ENCODE measurements at places on chromosomes 1 and 21.

- DNase-seq: no peak
Measured at GRCh38 chr21:45257673-45258341, 29.9 kb downstream of the POFUT2 start.

- DNase-seq: no peak
Measured at GRCh38 chr1:98304888-98305287, 356.6 kb upstream of the SNX7 start.

- DNase-seq: no peak
Measured at GRCh38 chr1:12773438-12773837, at the start of gene PRAMEF12. Gene PRAMEF12 (plus strand): TSS chr1:12773738. CDS start chr1:12774868, 1,130 bp downstream.

DNA sequence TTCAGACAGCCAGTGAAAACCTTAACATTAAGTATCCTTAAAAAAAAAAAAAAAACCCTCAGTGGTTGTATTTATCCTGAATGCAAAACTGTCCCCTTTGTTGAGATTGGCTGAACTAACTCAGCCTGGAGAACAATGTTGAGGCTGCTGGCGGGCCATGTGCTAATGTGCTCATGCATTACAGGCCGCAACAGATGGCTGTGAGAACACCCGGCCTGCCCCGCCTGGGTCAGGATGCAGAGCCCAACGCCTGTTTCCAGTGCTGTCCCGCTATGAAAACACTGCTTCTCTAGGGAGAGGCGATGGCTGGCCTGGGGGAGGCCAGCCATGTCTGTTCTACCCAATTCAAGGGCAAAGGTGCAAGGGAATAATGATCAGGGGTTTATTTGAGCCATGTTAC is 13.8 kb downstream of the OLIG2 start:
- no peak for DNase-seq

DNA sequence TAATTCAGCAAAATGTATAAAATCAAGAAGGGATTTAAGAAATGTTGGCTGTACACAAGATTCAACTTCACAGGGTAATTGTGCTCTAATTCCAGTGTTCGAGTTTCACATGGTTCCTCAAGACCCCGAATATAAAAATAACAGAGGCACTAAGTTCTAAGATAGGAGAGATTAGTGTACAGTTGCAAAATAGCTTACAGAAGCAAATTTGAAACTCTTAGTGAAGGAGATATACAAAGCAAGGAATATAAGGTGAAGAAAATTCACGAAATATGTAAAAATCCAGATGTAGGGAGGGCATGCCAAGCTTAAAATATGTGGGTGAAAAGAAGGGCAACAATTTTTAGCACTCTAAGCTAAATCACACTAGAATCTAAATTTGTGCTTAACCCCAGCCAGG is 29.4 kb downstream of the TOR1AIP2 start:
- DNase-seq: no peak

GRCh38 chr1:67687649-67688048 is 2.6 kb downstream of the GADD45A start:
- DNase-seq: no peak

GRCh38 chr1:177432897-177433296 is 262.1 kb downstream of the BRINP2 start:
- no peak for DNase-seq

- no peak for DNase-seq
Measured at GRCh38 chr1:202075389-202075788, 47.3 kb upstream of the GPR37L1 start.

DNA sequence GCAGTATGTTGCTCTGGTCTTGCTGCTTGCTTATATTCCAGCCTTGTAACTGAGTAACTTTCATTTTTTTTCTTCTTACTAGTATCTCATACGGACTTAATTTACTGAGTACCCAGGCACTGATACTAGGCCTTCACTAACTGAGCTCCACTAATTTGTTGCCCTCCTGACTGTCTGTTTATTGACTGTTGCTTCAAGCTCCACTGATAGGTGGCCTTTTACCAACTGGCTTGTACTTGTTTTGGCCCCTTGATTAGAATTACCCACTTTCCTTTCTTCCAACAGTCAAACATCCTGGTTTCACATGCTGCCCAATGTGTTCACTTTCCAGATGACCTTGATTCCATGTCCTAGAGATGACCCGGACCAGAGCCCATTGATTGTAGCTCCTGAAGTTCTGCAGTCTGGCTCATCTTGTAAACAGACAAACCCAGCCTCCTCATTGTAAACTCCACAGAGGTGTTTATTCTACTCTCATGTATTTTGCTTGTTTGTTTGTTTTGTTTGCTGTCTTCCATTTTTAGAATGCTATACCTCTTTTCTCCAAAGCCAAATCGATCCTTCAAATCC is 27.7 kb downstream of the RGS1 start:
- DNase-seq: no peak

DNA sequence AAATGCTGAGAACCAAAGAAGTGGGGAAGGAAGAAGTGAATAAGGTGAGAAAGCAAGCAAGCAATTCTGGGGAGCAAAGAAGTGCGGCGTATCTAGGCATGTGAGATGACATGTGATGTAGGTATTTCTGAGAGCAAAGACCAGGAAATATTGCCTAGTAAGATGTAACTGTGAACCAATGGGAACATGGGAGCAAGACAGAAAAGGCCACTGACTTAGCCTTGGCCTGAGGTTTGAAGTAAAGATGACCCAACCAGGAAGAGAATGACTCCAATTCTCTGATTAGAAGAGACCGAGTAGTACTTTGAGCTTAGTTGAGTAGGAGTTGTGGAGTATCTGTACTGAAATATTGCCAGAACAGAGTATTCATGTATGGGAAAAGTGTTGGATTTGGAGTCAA is 31.1 kb downstream of the SLAMF6 start:
- no peak for DNase-seq

DNA sequence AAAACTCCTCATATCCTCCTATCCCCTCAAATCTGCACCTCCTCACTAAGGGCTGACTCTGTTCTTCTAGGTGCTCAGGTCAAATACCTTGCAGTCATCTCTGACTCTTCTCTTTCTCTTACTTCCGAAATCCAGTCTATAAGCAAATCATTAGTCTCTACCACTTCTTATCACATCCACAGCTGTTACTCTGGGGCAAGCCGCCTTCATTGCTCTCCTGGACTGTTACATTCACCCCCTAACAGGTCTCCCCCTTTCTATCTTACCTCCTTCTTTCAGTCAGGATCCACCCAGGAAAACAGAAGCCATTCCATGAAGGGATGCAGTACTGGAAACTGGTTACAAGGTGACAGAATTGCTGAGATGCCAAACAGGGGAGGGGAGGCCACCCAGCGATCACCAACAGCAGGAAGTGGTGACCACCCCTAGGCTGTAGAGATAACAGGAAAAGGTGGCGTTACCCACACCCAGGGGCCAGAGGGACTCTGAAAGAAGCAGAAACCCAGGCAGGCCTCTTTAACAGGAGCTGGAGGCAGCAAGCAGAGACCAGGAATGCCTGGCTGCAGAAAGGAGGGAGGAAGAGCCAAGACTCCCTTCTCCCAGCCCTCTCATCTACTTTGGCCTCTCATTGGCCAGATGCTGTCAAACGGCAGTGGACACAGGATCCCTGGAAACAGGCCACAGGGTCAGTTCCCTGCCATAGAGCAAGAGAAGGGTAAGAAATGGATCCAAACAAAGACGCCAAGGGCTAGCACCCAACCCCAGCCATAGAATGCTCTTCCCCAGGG is 55.5 kb upstream of the FOXO6 start:
- DNase-seq: no peak

- DNase-seq: no peak
Measured at GRCh38 chr21:40208206-40208947, 341.1 kb downstream of the PCP4 start.

GRCh38 chr1:53586765-53587164 is 127.6 kb downstream of the DMRTB1 start:
- DNase-seq: no peak

DNA sequence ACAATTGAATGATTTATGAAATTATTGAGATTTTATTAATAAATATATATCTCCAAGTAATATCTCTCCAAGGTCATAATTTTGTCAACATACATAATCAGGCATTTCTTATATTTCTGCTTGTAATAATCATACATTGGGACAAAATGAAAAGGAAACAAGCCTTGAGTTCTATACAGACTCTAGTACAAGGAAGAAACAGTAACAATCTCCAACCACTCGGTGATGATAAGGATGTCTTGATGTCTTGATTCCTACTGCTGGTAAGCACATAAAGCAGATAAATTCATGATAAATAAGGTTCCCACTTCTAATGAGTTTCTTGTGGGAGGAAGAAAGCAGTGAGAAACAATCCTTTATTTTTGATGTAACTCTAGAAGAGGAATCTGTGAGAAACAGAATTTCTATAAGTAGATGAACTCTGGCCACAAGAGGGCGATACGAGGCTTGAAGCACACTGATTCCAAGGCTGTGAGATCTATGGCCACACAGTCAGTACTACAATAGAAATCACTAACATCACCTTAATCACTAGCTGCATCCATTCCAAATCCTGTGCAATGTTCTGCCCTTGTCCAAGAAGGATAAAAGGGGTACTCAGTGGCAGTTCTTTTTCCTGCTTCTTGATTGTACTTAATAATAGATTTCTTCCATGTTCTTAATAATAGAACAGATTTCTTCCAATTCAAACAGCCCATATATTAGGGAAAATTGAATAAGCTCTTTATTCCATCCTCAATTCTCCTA is 41.4 kb upstream of the LRRC8B start:
- peak; percentile 78 for DNase-seq

GRCh38 chr1:98002288-98002687 is 81.5 kb upstream of the DPYD start:
- DNase-seq: no peak

DNA sequence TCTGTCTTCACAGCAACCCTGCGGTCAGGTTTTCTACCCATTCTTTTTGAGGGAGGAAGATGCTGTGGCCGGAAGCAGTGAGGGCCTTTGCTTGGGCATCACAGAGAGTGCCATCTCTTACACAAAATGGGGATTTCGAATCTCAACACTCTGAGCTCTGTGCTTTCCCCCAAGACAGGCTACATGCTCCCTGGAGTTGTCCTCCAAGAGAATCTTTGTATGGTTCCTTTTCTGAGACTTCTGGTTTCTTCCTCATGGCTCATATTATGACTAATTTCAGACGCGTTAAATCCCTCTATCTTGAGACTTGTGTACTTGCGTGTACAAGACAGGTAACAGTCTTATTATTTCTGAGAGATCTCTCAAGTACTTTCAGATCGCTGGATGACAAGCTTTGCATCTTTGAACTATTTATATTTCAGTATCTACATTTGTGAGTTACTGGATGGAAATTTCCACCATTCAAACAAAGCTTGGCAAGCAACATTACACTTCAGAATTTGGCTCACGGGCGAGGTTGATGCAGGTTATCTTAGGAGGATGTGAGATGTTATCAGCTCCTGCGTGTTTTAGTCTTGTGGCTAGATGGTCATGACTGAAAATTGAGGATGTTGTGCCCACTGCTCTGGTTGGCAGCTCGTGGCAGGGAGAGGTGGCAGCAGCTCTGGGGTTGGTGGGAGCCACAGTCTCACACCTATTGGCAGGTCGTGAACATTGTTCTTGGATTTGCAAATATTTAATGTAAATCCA is 19.4 kb downstream of the ABCG1 start:
- peak; percentile 18 for DNase-seq

DNA sequence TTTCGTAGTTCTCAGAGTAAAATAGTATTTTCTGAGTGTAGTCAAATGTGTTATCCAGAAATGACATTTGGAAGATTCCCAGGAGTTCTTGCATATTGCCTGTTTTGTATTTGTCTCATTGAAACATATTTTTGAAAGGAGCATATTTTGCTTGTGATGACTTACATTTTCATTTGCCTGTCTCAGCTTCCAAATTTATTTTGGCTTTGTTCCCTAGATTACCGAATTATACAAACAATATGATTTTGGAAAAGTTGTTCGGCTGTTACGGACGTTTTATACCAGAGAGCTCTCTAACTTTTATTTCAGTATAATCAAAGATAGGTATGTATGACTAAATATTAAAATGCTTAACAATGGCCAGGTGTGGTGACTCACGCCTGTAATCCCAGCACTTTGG is 46.0 kb downstream of the IARS2 start:
- no peak for DNase-seq

DNA sequence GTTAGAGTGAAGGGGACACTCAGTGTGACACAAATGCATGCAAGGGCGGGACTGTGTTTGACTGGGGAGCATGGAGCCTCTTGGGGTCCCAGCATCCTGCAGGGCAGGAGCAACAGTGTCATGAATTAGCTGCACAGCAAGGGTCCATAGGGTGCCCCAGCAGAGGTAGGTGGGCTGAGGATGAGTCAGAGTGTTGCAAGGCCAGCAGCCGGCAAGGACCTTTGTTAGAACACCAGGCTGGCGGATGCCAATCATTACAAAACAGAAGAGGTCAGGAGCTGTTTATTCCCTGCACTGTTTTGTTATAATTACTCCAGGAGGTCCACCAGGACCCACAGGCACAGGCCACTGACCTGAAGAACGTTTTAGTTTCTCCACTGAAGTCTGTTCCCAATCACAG is 362.2 kb upstream of the DUSP10 start:
- DNase-seq: no peak

- no peak for DNase-seq
Measured at GRCh38 chr1:7896994-7897393, 43.6 kb downstream of the TNFRSF9 start.

DNA sequence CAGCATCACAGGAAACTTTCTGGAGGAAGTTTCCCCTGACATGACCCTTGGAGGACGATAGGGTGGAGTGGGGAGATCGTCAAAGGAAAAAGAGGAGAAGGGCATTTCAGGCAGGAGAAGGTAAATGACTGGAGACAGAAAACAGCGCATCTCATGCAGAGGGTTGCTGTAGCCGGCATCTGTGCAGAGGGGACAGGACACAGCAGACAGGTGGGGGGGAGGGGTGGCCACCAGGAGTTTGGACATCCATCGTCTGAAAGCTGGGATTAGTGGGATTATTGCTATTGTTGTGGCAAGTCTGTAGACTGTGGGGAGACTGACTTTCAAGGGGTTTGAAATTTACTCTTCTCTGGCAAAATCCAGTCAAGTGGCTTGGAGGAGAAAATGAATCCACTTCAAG is 463.9 kb downstream of the OMA1 start:
- no peak for DNase-seq

- no peak for DNase-seq
Measured at GRCh38 chr21:45887120-45887611, 94.4 kb upstream of the COL6A1 start.

Measured in activated CD4-positive, alpha-beta T cell treated with anti-CD3 and anti-CD28 coated beads, Interleukin-2, amount 50 U/mL, for 4 hours (primary cell).